HEK293T (cell line): ENCODE measurements at places on chromosomes 12 and 14.

DNA sequence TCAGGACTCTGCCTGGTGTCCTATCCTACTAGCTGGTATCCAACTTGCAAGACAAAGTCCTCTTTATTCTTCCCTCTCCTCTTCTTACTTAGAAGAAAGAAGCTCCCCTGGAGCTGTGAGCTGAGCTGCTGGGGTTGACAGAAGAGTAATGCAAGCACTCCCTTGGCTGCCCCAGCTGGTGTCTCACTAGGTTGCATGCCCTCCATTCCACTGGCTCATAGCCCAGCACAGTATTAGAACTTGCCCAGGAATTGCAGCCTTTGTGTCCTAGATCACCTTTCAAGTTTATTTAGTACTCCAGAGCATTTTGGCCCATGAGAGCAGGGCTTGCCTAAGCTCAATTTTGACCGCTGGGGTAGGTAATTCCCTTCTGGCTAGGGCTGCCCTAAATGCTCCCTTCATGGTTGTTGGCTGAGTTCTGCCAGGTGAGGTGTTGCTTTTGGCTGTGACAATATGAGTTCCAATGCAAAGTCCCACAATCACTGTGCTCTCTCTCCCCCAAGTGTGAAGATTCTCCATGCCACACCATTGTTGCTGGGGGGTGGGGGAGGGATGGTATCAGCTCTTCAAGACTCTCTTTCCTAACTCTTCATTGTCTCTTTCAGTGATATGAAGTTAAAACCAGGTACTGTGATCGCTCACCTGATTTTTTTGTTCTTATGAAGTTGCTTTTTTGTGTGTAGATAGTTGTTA, 317.4 kb upstream of the DDHD1 start:
- DNase-seq = no peak

- no peak for DNase-seq
Measured at GRCh38 chr14:88985654-88986053, 161.2 kb downstream of the TTC8 start.

GRCh38 chr14:52862632-52863333, 71.4 kb upstream of the GNPNAT1 start:
- no peak for DNase-seq

DNA sequence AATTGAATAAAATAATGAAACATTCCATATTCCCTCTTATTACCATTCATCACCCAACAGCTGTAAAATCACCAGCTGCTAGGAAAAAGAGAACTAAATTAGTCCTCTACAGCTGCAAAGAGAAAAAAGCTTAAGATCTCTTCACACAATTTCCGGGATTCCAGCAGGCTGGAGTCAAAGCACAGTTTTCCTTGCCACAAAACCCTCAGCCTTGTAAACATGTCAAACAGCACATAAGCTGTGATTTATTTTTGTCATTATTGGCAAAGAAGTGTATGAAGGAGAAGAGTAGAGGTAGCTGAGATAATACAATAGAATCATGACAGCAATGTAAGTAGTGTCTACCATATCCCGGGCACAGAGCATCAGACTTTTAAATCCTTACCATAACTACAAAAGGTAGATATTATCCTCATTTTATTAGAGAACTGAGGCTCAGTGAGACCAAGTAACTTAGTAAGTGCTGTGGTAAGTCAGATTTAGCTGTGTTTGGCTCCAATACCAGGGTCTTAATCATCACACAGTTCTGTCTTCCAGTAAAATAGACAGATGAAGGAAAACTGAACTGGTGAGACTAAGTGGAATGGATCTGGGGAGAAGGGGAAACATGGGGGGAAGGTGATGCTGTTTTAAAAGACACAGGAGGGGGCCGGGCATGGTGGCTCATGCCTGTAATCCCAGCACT, 57.3 kb downstream of the NTN4 start:
- peak; percentile 33 for DNase-seq

DNA sequence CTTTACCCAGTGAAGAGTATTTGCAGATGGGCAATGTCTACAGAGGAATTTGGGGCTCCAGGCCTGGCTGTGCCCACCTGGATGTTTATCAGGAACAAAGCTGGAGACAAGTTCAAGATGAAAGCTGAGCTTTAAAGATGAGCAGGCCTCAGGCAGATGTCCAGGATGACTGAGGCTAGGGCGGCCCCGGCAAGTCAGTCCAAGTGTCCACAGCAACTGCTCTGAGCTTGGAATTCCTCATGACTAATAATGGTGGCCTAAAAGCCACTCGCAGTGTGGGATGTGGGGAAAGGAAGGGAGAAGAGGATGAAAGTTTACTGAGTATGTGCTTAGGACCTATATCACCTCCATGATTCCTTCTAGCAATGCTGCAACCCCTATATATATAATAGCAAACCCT, 128.2 kb upstream of the NOS1 start:
- no peak for DNase-seq

DNA sequence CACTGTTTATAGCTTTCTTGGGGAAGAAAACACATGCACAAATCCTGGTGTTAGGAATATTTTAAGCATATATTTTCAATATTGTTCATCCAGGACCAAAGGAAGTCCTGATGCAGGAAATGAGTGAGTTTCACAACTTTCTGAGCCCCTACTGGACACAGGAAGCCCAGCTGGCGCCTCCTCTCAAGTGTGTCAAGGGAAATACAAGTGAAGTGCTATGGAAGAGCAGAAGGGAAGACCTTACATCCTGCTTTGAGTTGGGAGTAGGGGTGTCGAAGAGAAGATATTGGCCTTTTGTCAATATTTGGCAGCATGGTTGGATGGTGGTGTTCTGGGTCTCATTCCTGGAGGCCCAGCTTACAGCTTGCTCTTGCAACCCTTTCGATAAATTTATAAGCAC, 66.1 kb upstream of the ZDHHC17 start:
- DNase-seq = no peak

GRCh38 chr12:69966409-69966808, 141.4 kb downstream of the MYRFL start:
- no peak for DNase-seq

- no peak for DNase-seq
Measured at GRCh38 chr14:37668646-37669045, 73.2 kb downstream of the TTC6 start.

GRCh38 chr14:77032491-77032843, 4.0 kb upstream of the IRF2BPL start:
- no peak for DNase-seq

DNA sequence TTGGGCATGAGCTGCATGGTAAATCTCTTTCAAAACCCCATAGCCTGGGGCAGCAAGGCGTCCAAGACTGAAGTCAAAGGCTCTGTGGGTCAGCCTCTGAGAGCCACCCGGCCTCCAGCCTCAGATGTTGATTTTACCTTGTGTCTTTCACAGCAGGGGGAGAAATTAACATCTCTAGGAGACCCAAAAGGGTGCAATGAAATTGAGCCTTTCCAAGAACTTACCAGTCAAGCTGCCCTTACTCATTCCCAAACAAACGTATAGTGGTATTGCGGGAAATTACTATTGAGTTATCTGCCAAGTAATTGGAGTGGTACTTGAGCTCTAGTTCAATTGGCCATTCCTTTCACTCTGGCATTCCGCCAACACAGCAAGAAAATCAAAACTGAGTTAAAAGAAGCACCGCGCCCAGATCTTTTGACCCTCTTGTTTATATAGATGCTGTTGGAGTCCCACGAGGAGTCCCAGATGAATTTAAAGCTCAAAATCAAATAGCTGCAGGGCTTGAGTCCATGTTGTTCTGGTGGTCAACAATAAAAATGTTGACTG, 380.7 kb upstream of the SYT1 start:
- DNase-seq = no peak

GRCh38 chr14:104450811-104451401, 128.7 kb upstream of the C14orf180 start:
- no peak for DNase-seq

DNA sequence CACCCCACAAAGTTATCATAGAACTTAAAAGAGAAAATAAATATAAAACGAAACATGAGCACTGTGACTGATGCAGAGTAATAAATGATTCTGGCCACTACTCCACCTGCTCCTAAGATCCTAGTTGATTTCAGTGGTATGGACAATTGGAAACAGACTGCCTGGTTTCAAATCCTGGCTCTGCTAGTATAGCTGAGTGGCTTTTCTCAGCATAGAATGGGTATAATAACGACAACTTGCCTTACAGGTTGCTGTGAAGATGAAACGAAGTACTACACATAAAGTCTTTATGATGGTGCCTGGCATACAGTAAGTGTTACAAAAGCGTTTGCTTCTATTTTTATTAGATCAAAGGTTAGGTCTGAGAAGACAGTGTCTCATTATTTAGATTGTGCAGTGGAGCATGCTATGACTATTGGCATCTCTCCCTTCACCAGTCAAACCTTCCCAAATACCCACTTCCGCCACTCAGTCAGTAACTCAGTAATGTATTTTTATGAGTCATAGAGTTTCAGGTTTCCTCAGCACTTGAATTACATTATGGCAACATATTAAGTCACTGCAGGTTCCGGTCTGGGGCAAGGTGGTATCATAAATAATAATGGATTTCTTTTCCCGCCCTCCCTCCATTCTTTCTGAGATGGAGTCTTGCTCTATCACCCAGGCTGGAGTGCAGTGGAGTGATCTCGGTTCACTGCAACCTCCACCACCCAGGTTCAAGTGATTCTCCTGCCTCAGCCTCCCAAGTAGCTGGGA, 29.7 kb upstream of the NR2C1 start:
- DNase-seq = peak; percentile 49

DNA sequence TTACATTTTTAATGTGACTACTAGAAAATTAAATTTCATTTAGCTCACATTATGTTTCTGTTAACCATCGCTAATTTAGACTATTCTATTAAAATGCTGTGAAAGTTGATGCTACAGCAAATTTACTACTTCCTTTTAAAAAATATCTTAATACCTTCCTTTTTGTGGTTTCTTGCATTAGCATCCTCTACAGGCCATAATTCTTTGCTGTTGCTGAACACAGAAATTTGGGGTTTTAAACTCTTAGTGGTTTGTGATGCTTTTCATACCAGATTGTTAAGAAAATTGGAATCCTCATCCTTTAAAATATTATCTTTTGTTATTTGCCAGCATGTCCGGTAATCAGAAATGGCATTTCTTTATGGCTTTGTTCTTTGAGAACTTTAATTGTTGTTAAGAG, 18.1 kb downstream of the WNK1 start:
- DNase-seq = no peak
